ENCODE measurements at places on chromosomes 2 and 18.

DNA sequence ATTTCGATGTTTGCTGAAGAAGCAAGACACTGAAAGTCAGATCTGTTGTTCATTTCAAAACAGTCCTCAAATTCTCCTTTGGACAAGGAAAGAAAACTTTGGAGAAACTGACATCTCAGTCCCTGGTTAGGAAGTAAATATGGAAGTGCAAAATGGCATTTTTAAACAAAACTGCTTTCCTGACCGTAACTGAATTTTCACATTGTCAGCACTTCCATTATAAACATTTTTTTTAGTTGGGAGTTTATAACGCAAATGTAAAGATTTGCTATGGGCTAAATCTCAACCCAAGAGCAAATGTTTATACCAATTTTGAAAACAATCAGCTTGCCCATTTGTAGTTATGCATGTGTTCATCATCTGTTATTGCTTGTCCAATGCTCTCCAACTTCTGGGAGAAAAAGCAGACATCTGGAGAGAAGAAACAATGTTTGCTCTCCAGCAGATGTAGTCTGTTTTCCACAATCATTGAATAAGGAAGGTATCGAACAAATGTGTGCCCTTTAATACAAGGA, 520.1 kb downstream of the ARHGAP15 start:
- no peak for DNase-seq

DNA sequence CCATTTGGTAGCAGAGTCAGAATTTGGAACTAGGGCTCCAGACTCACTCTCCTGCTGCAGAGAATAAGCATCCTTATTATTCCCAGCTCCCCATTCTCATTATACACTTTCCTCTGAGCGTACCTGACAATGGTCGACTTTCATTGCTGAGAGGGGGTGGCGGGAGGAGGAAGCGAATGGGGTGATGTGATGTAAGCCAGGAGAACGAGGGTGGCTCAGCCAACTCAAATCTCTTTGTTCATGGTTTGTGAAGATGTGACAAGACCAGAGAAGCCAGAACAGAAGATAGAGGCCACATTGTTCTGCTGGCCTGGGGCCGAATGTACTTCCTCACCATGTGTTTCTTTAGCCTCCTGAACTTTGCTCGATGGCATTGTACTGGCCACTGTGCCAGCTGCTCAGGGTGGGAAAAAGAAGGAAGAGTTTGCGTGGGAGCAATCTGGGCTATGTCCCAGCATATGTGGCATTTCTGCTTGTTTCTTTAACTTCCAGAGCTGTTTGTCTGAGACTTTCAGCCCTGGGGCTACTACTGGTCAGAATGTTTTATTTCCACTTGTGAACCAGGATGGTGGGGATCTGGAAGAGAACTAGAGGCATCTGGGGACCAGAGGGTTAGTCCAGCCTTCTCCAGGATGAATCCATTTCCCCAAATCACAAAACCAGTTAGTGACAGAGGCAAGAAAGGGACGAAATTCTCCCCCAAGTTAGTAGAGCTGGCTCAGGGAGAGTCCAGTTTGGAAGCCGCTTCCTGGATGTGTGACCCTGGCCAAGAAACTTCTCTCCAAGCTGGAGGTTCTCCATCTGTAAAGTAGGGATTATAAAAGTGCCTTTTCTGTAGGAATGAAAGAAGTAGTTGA, 62.6 kb downstream of the MOGAT1 start:
- no peak for DNase-seq

- no peak for DNase-seq
These were observed 25.3 kb downstream of the MBP start for GRCh38 chr18:77107292-77107691.

GRCh38 chr2:151437630-151438029, 27.9 kb downstream of the RIF1 start:
- no peak for DNase-seq

DNA sequence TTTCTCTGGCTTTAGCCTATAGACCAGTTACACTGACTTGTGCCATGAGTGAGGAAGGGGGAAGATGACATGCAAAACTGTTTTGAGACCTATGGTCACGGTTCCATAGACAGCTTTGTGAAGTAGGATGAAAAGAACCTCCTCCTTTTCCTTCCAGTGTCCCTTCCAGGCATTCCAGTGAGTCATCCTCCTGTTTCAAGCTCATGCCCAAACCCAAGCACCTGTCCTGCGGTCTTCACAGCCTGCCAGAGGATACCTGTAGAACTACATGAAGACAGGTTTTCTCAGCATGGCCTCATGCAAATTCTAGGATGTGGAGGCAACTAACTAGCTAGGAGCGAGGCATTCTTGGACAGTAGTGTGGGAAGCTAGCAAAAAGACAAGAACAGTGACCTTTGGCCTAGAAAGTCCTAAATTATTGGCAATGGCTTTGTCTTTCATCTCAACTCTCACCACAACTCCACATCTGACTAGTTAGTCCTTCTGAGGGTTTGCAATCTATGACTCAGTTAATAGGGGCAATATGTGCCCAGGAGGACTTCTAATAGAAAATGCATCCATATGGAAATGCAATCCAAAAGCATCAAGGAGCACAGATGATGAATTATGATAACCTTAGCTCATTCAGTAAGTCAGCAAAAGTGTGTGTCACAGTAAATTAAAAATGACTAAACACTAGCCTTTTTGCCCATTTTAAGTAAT, 154.7 kb downstream of the RBM43 start:
- no peak for DNase-seq

- DNase-seq, result no peak
These were observed 431 bp downstream of the FAM98A start for GRCh38 chr2:33598561-33599174.

GRCh38 chr2:60119778-60120177, 433.7 kb downstream of the BCL11A start:
- no peak for DNase-seq

Measured in cortex of kidney (tissue), 1 donor.